Gastrocnemius medialis (tissue), 4 donors: ENCODE measurements at places on chromosomes 6 and 20.

- DNase-seq = peak; percentile 22
Measured at GRCh38 chr6:7617801-7618764, 28.1 kb downstream of the SNRNP48 start.

- no peak for DNase-seq
Measured at GRCh38 chr6:126696921-126697693, 357.2 kb downstream of the CENPW start.

DNA sequence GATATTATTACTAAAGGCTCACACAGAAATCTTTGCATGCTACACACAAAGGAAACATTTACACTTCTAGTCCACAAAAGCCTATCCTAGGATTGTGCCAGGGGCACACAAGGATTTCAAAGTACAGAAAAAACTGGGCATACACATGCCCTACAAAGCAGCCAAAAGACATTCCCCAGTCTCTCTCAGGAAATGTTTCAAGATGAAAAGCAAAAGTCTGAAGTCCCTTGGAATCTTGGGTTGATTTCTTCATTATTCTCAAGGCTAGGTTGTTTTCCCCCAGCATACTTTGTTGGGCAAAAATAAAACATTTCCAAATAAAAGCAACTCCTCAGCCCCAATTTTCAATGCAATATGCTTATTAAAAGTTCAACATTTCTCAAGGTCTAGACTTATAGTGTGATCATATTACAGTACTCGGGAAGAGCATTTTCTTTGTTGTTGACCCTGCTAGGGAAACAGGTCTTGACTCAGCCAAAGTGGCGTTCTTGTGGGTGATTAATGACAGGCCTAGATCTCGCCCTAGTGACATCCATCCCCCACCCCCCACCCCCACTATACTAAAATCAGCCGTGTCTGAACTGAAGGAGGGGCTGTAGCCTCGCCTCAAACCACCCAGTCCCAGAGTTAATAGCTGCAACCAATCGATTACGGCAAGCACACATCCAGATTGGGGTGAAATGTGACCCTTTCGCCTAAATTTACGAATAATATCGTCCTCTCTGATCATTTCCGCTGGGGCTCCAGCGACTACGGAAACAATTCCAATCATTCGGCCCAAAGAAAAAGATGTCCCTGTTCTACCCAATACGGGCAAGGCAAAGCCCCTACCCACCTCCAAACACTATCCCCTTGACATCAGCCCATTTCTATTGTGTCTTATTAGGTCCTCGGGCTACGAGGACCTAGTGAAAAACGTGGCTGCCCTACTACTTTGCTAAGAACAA is 1.4 kb downstream of the AKIRIN2 start:
- DNase-seq = peak; percentile 81

GRCh38 chr20:4507288-4507719 is 214.4 kb upstream of the PRND start:
- no peak for DNase-seq

- DNase-seq = no peak
Measured at GRCh38 chr6:9606435-9607134, 808.3 kb downstream of the TFAP2A start.

DNA sequence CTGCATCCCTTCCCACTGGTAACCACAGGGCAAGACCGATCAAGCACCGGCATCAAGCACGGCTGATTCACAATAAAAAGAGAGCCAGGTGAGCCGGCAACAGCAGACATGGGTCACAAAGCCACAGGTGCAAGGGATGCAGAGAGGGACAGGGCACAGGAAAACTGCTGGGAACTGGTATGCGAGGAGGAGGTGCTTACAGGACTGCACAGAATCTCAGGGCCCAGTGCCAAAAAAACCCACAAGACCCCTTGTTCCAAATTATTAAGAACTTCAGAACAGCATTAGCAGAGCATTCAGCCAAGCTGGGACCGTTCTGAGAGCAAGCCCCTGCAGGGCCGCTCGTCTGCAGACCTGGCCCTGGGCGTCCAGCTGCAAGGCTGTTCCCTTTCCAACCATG is 35.4 kb downstream of the BFSP1 start:
- no peak for DNase-seq

GRCh38 chr6:24919056-24919892 is 16.5 kb downstream of the RIPOR2 start:
- peak; percentile 68 for DNase-seq

- DNase-seq = no peak
Measured at GRCh38 chr20:46559685-46560440, 9.4 kb upstream of the OCSTAMP start.

- DNase-seq = no peak
Measured at GRCh38 chr6:139126255-139126654, 8.6 kb upstream of the HECA start.

- DNase-seq = no peak
Measured at GRCh38 chr6:44731485-44732095, 344.1 kb downstream of the CDC5L start.

GRCh38 chr6:150641398-150642139 is 41.9 kb downstream of the PLEKHG1 start:
- DNase-seq = no peak

GRCh38 chr6:142945446-142946180 is 637 bp upstream of the HIVEP2 start:
- DNase-seq = peak; percentile 50

- DNase-seq = no peak
Measured at GRCh38 chr6:74459260-74459659, 746.6 kb downstream of the COL12A1 start.

DNA sequence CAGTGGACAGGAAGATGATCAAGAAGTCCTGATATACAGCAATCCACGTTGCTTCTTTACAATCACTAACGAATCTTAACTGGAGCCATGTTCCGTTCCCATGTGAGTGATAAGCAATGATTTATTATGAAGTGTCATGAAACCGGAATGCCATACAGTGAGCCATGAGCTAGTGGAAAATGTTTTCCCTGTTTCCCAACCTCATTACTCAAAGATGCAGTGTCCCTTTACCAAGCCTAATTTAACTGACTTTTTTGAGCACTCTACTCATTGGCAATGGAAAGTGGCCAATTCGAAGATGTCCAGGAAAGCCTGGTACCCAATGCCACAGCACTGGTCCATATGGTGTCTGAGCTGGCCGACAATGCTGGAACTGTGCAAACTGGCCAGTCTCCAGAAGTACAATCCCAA is 148.3 kb downstream of the ZNF217 start:
- DNase-seq = no peak

DNA sequence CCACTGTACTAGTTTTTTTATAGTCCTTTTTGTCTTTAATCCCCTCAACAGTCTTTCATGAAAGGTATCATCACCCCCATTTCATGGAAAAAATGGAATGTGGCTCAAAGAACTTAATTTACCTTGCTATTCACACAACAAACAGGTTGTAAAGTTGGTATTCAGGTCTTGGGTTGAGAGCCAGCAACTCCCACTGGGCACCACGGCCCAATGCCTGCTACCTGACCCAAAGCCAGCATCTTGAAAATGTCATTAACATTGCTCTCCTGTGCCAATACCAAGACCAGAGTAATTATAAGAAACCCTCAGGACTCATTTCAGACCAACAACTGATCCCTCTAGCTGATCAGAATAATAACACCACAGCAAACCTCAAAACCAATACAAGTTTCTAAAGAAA is 75.7 kb downstream of the METTL24 start:
- DNase-seq = no peak

GRCh38 chr20:33124994-33125393 is 43.0 kb upstream of the BPIFA2 start:
- no peak for DNase-seq

- DNase-seq = no peak
Measured at GRCh38 chr6:221531-222349, 70.5 kb upstream of the DUSP22 start.

DNA sequence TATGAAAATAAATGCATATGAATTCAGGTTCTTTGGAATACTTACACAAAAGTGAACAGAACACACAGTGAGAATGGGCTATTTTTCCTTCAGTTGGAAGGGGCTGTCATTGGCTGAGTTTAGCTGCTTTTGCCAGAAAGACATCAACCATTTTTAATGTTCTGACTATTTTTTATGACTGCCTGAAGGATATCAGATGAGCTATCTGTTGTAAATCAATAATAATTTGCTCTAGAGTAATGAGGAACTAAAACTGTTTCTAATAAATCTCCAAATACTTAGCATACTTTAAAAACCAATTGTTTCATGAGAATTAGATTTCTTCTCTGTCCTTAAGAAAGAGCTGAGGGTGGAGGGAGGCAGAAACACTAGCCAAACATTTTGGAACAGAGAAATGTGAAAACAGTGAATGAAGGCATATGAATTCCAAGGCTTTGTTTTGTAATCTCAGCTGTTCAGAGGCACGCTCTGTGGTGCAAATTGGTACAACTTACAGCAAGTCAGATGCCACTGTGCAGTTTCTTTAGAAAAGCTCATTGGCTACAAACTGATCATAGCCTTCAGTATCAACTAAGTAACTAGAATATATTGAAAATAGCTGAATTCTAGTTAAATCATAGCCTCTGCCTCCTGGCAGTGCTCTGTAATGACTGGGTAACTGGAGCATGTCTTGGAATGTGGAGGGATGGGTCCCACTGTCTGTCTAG is 228.9 kb upstream of the JAG1 start:
- no peak for DNase-seq

GRCh38 chr6:150293423-150294173 is 75.2 kb upstream of the IYD start:
- no peak for DNase-seq

GRCh38 chr6:116476002-116476678 is 15.0 kb downstream of the CALHM6 start:
- DNase-seq = no peak

DNA sequence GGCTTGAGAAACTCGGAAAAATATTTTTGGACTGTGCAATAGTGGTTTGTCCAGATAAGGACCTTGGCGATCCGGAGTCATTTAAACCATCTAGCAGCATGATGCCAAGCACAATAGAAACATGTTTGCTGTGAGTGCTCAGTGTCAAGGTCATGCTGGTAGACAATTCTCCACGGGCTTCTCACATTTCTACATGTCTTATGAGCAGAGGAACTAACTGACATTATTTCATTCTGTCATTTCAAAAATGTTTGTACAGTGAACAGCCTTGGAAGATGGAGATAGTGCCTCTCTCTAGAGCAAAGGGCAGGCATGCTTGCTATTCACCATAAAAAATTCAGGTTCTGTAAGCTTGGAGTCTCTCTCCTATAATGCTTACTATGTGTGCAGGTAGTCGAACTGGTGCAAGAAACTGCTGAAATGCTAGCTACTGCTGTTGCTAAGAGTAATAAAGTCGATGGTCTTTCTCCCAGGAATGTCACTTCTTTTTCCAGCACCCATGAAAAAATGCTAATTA is 25.4 kb upstream of the CCN2 start:
- DNase-seq = no peak

DNA sequence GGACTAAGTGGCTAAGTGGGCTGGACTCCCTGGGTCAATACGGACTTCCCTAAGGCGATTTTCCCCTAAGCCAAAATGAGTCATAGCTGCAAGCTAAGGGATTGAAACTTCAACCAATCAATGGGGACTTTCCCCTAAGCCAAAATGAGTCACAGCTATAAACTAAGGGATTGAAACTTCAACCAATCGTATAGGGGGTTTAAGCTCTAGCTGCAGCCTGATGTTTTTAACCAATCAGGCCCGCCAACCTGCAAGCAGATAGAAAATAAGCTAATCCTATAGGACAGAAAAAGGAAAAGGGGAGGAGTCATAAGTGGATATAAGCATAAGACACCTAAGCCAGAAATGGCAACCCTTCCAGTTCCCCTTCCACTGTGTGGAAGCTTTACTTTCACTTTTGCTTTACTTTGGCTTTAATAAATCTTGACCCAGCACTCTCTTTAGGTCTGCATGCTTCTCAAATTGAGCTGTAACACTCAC is 655.0 kb upstream of the HS3ST5 start:
- DNase-seq = no peak

- DNase-seq = no peak
Measured at GRCh38 chr20:4070323-4071177, 55.2 kb upstream of the RNF24 start.

DNA sequence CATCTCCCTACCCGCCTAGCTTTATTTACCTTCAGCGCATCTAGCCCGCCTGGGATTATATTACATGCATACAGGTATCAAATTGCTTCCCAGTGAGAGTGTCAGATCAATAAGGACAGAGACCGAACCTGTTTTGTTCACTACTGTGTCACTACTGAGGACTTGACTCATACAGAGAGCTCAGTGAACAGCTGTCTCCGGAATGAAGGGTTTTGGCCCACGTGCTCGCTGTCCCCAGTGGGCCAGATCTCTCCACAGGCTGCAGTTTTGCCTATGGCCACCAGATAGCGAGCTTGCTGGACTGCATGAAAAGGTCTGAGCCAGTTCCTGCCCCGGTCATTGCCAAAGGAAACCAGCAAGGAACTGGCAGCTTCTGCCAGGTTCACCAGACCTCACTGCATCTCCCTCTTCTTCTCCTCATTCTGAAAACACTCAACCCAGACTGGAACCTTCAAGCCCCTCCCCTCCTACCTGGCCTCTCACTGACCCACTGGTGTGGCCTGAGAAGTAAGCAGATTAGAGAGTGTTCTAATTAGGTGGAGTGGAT is 150.8 kb downstream of the ZMYND8 start:
- peak; percentile 84 for DNase-seq

GRCh38 chr6:17894191-17894590 is 93.2 kb downstream of the KIF13A start:
- DNase-seq = no peak

GRCh38 chr6:54473328-54473727 is 165.1 kb downstream of the TINAG start:
- no peak for DNase-seq

GRCh38 chr20:38222231-38222922 is 38.2 kb downstream of the KIAA1755 start:
- peak; percentile 43 for DNase-seq

DNA sequence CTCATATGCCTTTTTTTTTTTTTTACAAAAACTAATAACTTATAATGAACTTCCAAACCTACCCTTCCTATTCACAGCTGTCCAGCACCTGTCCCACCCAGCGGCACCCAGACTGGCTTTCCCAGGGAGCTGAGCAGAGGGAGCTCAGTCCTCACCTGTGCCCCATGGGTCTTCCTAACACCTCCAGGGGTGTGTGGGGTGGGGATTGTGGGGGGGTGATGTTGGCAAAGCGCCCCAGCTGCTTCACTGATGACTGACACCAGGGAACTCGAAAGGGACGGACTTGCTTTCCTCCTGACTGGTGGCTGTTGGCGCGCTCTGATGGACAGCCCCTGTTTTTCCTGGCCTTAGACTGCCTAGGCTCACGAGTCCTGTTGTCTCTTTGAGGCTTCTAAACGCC is 14.2 kb upstream of the SYNJ2 start:
- no peak for DNase-seq

GRCh38 chr6:111068866-111069234 is 18.5 kb upstream of the SLC16A10 start:
- no peak for DNase-seq

GRCh38 chr6:157550114-157550989 is 169.4 kb downstream of the ZDHHC14 start:
- no peak for DNase-seq

GRCh38 chr6:112337209-112337638 is 9.9 kb upstream of the RFPL4B start:
- peak; percentile 8 for DNase-seq

GRCh38 chr6:22106961-22107360 is 189.9 kb downstream of the PRL start:
- no peak for DNase-seq
